Glutamatergic neuron (in vitro differentiated cells): ENCODE measurements at places on chromosomes 6 and 20. TPM values are rescaled to one million over a fixed set of nuclear protein-coding genes. Genes with fewer than 3 reads are reported as not detected.

- no peak overlapping the region for H3K27ac ChIP-seq
- no peaks in the 10 kb centered on the region for H3K4me1 ChIP-seq
- no peak for DNase-seq
- H3K27me3 ChIP-seq, result peaks cover 3% of the 10 kb centered on the region
These were observed 14.0 kb downstream of the MRPS18A start for GRCh38 chr6:43673444-43674084.

- H3K4me1 ChIP-seq, result no peaks in the 10 kb centered on the region
- no peak overlapping the region for H3K27ac ChIP-seq
- no peaks in the 10 kb centered on the region for H3K36me3 ChIP-seq
- H3K4me3 ChIP-seq, result no peak overlapping the region
- H3K27me3 ChIP-seq, result peaks cover 2% of the 10 kb centered on the region
These were observed 21.9 kb downstream of the SGK1 start for GRCh38 chr6:134295953-134296553.

GRCh38 chr6:121994919-121995318, 404.5 kb upstream of the HSF2 start:
- no peak overlapping the region for H3K27ac ChIP-seq
- no peak overlapping the region for H3K4me3 ChIP-seq
- peaks cover 20% of the 10 kb centered on the region for H3K4me1 ChIP-seq
- no peaks in the 10 kb centered on the region for H3K36me3 ChIP-seq
- peaks cover 6% of the 10 kb centered on the region for H3K27me3 ChIP-seq

GRCh38 chr20:56575157-56575556, 42.1 kb downstream of the FAM209B start:
- H3K27me3 ChIP-seq, result peaks cover 3% of the 10 kb centered on the region
- H3K4me3 ChIP-seq, result no peak overlapping the region
- peaks cover 7% of the 10 kb centered on the region for H3K4me1 ChIP-seq

DNA sequence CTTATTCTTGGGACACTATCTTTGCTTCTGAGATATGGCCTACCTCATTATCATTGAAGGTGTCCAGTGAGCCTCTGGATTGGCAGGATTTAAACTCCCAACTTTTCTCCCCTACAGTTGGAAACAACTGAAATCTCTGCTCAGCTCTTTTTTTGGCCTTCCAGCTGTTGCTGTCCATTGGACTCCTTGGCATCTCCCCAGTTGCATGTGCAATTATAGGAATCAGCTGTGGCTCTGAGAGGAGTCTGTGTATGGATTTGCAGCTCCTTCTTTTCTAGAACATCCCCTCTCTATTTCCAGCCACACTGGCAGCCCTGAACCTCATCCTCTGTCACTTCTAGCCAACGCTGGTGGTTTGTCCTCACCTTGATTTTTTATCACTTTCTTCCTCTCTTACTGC, 21.2 kb downstream of the RAB22A start:
- no peaks in the 10 kb centered on the region for H3K36me3 ChIP-seq
- H3K4me1 ChIP-seq, result no peaks in the 10 kb centered on the region
- DNase-seq, result no peak
- no peak overlapping the region for H3K4me3 ChIP-seq
- H3K27me3 ChIP-seq, result no peaks in the 10 kb centered on the region
- H3K27ac ChIP-seq, result no peak overlapping the region

GRCh38 chr6:84072442-84072997, 38.9 kb downstream of the MRAP2 start:
- no peak overlapping the region for H3K4me3 ChIP-seq
- H3K27ac ChIP-seq, result peak overlapping the region; percentile 90
- peaks cover 5% of the 10 kb centered on the region for H3K27me3 ChIP-seq
- peaks cover 10% of the 10 kb centered on the region for H3K36me3 ChIP-seq
- DNase-seq, result no peak

DNA sequence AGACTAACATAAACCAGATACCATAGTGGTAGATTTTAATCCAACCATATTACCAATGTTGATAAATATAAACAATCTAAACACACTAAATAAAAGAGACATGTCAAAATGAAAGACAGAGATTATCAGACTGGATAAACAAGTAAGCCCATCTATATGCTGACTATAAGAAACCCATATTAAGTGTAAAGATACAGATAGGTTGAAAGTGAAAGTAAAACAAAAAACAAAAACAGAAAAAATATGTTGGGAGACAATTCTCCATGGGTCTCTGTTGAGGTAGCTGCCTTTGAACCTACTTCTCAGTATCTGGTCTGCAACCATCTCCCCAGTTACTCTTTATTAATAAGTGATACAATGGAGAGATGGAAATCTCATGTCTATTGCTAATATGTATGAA, 21.2 kb downstream of the REV3L start:
- no peak for DNase-seq
- no peaks in the 10 kb centered on the region for H3K4me1 ChIP-seq
- H3K36me3 ChIP-seq, result peaks cover 18% of the 10 kb centered on the region
- H3K27me3 ChIP-seq, result no peaks in the 10 kb centered on the region

DNA sequence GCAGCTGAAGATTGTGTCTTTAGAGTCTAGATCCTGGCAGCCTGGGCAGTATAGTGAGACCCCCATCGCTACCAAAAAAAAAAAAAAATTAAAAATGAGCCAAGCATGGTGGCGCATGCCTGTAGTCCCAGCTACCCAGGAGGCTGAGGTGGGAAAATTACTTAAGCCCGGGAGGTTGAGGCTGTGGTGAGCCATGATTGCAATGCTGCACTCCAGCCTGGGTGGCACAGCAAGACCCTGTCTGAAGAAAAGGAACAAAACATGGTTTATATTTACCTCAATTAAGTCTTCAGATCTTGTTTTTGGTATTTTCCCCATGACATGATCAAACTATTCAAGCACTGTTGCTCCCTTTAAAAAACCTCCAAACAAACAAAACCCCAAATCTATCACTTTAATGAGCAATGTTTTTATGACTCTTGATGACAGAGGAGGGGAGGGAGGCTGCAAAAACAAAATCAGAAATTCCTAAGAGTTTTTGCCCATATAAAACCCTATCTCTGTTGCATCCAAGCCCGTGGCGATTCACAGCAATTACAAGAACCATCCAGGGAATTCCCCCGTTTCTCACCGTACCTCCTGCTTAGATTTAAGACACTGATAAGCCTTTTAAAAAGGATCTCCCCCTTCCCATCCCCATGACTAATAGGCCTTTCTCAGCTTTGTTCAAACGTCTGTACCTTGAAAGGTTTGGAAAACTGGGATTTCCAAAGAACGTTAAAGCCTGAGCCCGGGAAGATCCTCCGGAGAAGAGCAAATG, 259.9 kb downstream of the BMP7 start:
- H3K36me3 ChIP-seq, result no peaks in the 10 kb centered on the region
- H3K4me1 ChIP-seq, result peaks cover 18% of the 10 kb centered on the region
- peak overlapping the region; percentile 23 for H3K27ac ChIP-seq
- no peak for DNase-seq

DNA sequence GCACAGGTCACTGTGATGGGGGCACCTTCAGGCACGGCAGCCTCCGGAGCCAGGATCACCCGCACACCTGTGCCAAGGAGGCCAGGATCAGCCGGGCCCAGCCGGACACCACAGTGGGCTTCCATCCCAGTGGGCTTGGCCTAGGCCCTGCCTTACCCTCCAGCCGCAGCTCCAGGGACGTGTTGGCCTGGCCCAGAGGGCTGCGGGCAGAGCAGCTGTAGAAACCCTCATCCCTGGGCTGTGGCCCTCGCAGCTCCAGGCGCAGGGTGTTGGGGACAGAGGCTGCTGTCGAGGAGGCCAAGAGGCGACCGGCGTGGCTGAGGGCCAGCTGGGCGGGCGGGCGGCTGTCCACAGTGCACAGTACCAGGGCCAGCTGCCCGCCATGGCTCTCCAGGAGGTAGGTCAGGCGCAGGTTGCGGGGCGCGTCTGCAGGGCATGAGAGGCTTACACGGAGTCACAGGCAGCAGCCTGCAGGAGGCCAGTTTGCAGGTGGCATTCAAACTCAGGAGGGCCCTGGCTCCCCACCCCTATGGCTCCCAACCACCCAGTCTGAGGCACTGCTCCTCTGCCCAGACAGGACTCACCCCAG, 11.0 kb upstream of the ADAM33 start:
- H3K27me3 ChIP-seq, result peaks cover 2% of the 10 kb centered on the region
- DNase-seq, result no peak
- no peak overlapping the region for H3K4me3 ChIP-seq
- H3K27ac ChIP-seq, result no peak overlapping the region
- no peaks in the 10 kb centered on the region for H3K4me1 ChIP-seq

DNA sequence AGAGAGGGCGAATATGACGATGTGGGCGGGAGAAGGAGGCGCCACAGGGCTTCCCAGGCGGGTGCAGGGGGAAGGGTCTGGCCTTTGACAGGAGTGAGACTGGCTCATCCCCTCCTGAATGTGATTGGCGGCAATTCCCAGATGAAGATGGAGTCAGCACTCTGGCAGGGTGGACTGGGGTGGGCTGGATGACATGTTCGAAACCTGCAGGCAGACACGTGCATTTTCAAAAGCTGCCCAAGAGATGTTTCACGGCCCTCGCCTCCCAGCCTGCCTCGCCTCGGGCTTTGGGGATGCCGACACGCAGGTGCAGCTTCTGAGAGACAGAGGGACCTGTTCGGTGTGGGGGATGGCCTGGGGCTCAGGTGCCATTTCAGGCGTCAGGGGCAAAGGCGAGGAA, 66.8 kb upstream of the AFDN start:
- H3K4me1 ChIP-seq, result peaks cover 19% of the 10 kb centered on the region
- no peak for DNase-seq
- H3K27me3 ChIP-seq, result peaks cover 5% of the 10 kb centered on the region
- no peaks in the 10 kb centered on the region for H3K36me3 ChIP-seq

DNA sequence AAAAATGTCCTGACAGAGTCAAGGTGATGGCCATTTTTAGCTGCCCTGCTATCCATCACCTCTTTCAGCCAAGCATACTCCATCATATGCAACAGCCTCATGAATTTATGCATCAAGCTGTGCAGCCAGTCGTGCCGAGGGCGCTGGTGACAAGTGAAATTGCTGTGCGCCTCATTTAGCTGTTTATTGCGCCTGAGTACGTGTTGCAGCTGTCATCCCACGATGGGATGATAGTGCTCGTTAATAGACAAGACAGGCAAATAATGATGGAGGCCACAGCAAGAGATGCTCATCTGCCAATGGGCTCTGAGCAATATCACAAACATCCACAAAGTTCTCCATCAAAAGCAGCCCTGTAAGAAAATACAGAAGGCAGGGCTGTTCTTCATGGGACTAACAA, 562.3 kb upstream of the POU3F2 start:
- H3K27ac ChIP-seq, result no peak overlapping the region
- no peaks in the 10 kb centered on the region for H3K36me3 ChIP-seq
- peak; percentile 39 for DNase-seq
- no peaks in the 10 kb centered on the region for H3K27me3 ChIP-seq
- peaks cover 7% of the 10 kb centered on the region for H3K4me1 ChIP-seq
- no peak overlapping the region for H3K4me3 ChIP-seq

DNA sequence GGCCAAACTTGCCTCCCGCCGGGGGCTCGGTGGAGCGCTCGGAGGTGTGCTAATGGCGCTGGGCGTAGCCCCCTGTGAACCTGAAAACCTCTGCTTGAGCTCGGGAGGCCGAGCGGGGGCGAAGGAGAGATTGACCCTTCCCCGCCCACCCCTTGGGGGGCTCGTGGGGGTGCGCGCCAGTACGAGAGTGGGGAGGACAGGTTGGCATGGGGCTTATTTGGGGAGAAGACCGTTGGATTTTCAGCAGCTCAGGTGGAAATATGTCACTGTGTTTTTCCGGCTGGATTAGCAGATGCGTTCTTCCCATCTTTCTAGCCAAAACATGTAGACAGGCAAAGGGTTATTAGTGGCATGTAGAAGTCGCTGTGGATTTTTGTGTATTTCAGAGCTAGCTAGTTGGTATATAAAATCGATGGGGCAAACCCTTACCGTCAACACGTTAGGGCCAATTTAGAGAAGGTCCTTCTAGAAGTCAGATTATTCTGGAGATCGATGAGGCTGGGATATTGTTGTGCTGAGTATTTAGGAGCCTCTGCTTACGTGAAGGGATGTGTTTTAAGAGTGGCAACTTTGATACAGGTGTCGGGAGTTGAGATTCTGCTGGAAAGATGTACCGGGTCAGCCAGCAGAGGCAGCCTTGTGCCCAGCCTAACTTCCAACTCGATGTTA, 525 bp downstream of the NCOA7 start:
- peak overlapping the region; percentile 86 for H3K4me3 ChIP-seq
- peak overlapping the region; percentile 72 for H3K27ac ChIP-seq
- H3K36me3 ChIP-seq, result no peaks in the 10 kb centered on the region
- peak; percentile 31 for DNase-seq

DNA sequence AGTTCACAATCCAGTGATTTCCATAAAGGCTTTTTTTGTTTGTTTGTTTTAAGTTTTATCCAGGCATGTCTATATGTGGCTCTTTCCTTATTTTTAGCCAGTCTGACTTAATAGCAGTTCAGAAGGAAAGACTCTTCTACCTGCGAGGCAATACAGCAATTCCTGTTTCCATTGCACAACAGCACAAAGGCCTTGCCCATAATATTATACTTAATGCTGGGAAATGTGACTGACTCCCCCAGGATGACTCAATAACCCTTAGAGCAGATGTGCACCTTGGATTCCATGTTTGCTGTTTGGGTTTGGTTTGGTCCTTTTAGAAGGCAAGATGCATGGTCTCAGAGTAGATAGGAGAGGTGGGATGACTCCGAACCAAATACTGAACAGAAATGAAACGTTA, 184.1 kb downstream of the MTFR2 start:
- H3K4me3 ChIP-seq, result no peak overlapping the region
- H3K36me3 ChIP-seq, result no peaks in the 10 kb centered on the region
- H3K4me1 ChIP-seq, result no peaks in the 10 kb centered on the region
- no peak for DNase-seq
- H3K27ac ChIP-seq, result no peak overlapping the region
- H3K27me3 ChIP-seq, result peaks cover 1% of the 10 kb centered on the region

- no peak overlapping the region for H3K4me3 ChIP-seq
- H3K4me1 ChIP-seq, result no peaks in the 10 kb centered on the region
- peaks cover 5% of the 10 kb centered on the region for H3K27me3 ChIP-seq
- H3K27ac ChIP-seq, result no peak overlapping the region
- H3K36me3 ChIP-seq, result no peaks in the 10 kb centered on the region
- DNase-seq, result no peak
These were observed 468.0 kb downstream of the PREX1 start for GRCh38 chr20:48359692-48360341.

- peaks cover 11% of the 10 kb centered on the region for H3K36me3 ChIP-seq
- H3K27me3 ChIP-seq, result peaks cover under 1% of the 10 kb centered on the region
- H3K4me3 ChIP-seq, result no peak overlapping the region
- H3K27ac ChIP-seq, result peak overlapping the region; percentile 36
These were observed 114.7 kb upstream of the INSM1 start for GRCh38 chr20:20253039-20253743.

- H3K36me3 ChIP-seq, result no peaks in the 10 kb centered on the region
- no peak for DNase-seq
- H3K27me3 ChIP-seq, result peaks cover 1% of the 10 kb centered on the region
These were observed 526.6 kb upstream of the JAG1 start for GRCh38 chr20:11200423-11200822.

- no peaks in the 10 kb centered on the region for H3K27me3 ChIP-seq
- no peaks in the 10 kb centered on the region for H3K36me3 ChIP-seq
- no peak overlapping the region for H3K27ac ChIP-seq
- DNase-seq, result no peak
- H3K4me1 ChIP-seq, result peaks cover 1% of the 10 kb centered on the region
These were observed 102.4 kb upstream of the CNR1 start for GRCh38 chr6:88268508-88268907.

Gene ZBTB12
- total RNA-seq, result 16.2 TPM

Gene CDH26
- total RNA-seq, result 0.76 TPM

Gene BICRAL
- 11.0 TPM for total RNA-seq

Gene NR2E1
- not detected for total RNA-seq

Gene NHLRC1
- total RNA-seq, result 0.17 TPM

Gene SPEF1
- 0.22 TPM for total RNA-seq

Gene MLIP
- 0.44 TPM for total RNA-seq
